Regular cardiac myocyte (primary cell): ENCODE measurements at places on chromosomes 12 and 14. TPM values are rescaled to one million over a fixed set of nuclear protein-coding genes. Genes with fewer than 3 reads are reported as not detected.

The SPIC gene
- total RNA-seq: not detected in 2 replicates

The POTEM gene
- not detected in 2 replicates for total RNA-seq

The TESPA1 gene
- not detected in 2 replicates for total RNA-seq

The TEX52 gene
- total RNA-seq: not detected in 2 replicates

The NUBPL gene
- 8.7 and 12.8 TPM in 2 replicates for total RNA-seq

The FSCB gene
- total RNA-seq: under 0.01 and 0.19 TPM in 2 replicates

The SEL1L gene
- 99.3 and 209 TPM in 2 replicates for total RNA-seq

The PTPRB gene
- 15.9 and 25.7 TPM in 2 replicates for total RNA-seq

The TPH2 gene
- total RNA-seq: under 0.01 TPM in 1 of 2 replicates, not detected in the other

The GUCY2C gene
- not detected in 2 replicates for total RNA-seq

The C14orf132 gene
- total RNA-seq: 1.9 and 20.9 TPM in 2 replicates

The SNRPF gene
- 7.9 and 28.0 TPM in 2 replicates for total RNA-seq

The LUM gene
- total RNA-seq: 35.3 and 191 TPM in 2 replicates

The HNF1A gene
- total RNA-seq: under 0.01 TPM in 1 of 2 replicates, not detected in the other

The HOXC10 gene
- not detected in 2 replicates for total RNA-seq

The HIP1R gene
- 9.9 and 12.7 TPM in 2 replicates for total RNA-seq

The DIO2 gene
- total RNA-seq: 6.8 and 27.0 TPM in 2 replicates

The CFAP54 gene
- 2.7 and 4.2 TPM in 2 replicates for total RNA-seq

The BBOF1 gene
- total RNA-seq: 5.8 and 9.0 TPM in 2 replicates

The NKX2-1 gene
- not detected in 2 replicates for total RNA-seq

The ALDH1L2 gene
- total RNA-seq: 40.6 and 74.4 TPM in 2 replicates

The STON2 gene
- 0.19 and 0.85 TPM in 2 replicates for total RNA-seq

The CACNA1C gene
- total RNA-seq: 2.3 and 5.9 TPM in 2 replicates

The SLC5A8 gene
- under 0.01 TPM in 1 of 2 replicates, not detected in the other for total RNA-seq

The INSM2 gene
- under 0.01 TPM in 1 of 2 replicates, not detected in the other for total RNA-seq

The ZNF385A gene
- total RNA-seq: 0.77 and 1.7 TPM in 2 replicates

The RASSF8 gene
- 117 and 144 TPM in 2 replicates for total RNA-seq

The FAM161B gene
- total RNA-seq: 2.7 and 5.4 TPM in 2 replicates

The TOMM20L gene
- not detected in 2 replicates for total RNA-seq

The OLR1 gene
- total RNA-seq: 1.2 and 1.4 TPM in 2 replicates

The RIMKLB gene
- 31.8 and 36.6 TPM in 2 replicates for total RNA-seq

The SRGAP1 gene
- 9.4 and 21.4 TPM in 2 replicates for total RNA-seq

The SELPLG gene
- total RNA-seq: 0.85 and 1.3 TPM in 2 replicates

The LHX5 gene
- not detected in 2 replicates for total RNA-seq

The PLEK2 gene
- total RNA-seq: 9.3 and 42.0 TPM in 2 replicates

The ABCD2 gene
- under 0.01 TPM in 2 replicates for total RNA-seq

The KIF26A gene
- total RNA-seq: under 0.01 TPM in 2 replicates

The SLC6A13 gene
- 0.19 and 0.28 TPM in 2 replicates for total RNA-seq

The CARMIL3 gene
- not detected in 2 replicates for total RNA-seq

The MMP17 gene
- total RNA-seq: 8.5 and 15.0 TPM in 2 replicates

The DEGS2 gene
- total RNA-seq: under 0.01 and 0.28 TPM in 2 replicates

The ANO2 gene
- total RNA-seq: 0.19 and 0.85 TPM in 2 replicates

The CSAD gene
- 5.0 and 13.0 TPM in 2 replicates for total RNA-seq
